Trophoblast cell (in vitro differentiated cells and primary cell): ENCODE measurements at places on chromosomes 4 and X.
A peak's percentile ranks its signal among the peaks of the same experiment; 100 is the strongest.

- peak overlapping the region; percentile 85 for H3K27ac ChIP-seq
- H3K27me3 ChIP-seq: no peaks in the 10 kb centered on the region
- H3K4me3 ChIP-seq: no peak overlapping the region
- no peak for DNase-seq
- no peaks in the 10 kb centered on the region for H3K36me3 ChIP-seq
Observed at GRCh38 chrX:124217304-124218251, 114.9 kb upstream of the TEX13D start.

DNA sequence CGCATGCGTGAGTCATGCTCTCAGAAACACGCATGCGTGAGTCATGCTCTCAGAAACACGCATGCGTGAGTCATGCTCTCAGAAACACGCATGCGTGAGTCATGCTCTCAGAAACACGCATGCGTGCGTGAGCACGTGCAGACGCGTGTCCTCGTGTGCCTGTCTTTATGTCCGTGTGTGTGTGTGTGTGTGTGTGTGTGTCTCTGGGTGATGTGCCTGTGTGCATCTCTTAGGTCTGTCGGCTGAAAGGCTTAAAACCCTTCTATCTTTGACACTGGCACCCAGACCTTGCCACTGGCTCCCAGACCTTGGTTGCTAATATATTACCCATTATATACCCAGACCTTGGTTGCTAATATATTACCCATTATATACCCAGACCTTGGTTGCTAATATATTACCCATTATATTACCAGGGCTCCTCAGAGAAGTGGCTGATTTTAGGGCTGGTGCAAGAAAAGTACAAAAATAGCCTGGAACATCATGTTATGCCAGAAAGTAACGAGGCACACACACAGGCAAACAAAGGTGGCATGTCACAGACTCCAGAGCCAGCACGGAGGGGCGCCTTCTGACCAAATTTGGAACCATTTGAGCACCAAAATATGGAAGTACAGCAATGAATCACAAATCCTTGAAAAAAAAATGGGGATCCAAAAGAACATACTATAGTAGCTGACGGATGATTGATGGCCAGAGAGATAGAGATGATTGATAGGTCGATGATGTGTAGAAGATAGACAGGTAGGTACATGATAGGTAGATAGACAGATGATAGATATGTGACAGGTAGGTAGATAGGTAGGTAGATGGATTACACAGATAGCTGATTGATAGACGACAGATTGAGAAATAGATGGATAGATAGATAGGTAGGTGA, 19.2 kb upstream of the ADRA2C start:
- no peak overlapping the region for H3K27ac ChIP-seq
- H3K36me3 ChIP-seq: no peaks in the 10 kb centered on the region
- H3K27me3 ChIP-seq: peaks cover 2% of the 10 kb centered on the region
- no peak overlapping the region for H3K4me3 ChIP-seq
- no peaks in the 10 kb centered on the region for H3K4me1 ChIP-seq

- H3K27ac ChIP-seq: no peak overlapping the region
- H3K4me1 ChIP-seq: no peaks in the 10 kb centered on the region
- H3K36me3 ChIP-seq: no peaks in the 10 kb centered on the region
- no peak for DNase-seq
Observed at GRCh38 chr4:181830404-181831035, 412.7 kb upstream of the TENM3 start.

GRCh38 chrX:42127563-42127962, 204.2 kb upstream of the CASK start:
- no peaks in the 10 kb centered on the region for H3K4me1 ChIP-seq
- no peak overlapping the region for H3K4me3 ChIP-seq
- no peak overlapping the region for H3K27ac ChIP-seq
- DNase-seq: no peak
- no peaks in the 10 kb centered on the region for H3K36me3 ChIP-seq
- no peaks in the 10 kb centered on the region for H3K27me3 ChIP-seq

DNA sequence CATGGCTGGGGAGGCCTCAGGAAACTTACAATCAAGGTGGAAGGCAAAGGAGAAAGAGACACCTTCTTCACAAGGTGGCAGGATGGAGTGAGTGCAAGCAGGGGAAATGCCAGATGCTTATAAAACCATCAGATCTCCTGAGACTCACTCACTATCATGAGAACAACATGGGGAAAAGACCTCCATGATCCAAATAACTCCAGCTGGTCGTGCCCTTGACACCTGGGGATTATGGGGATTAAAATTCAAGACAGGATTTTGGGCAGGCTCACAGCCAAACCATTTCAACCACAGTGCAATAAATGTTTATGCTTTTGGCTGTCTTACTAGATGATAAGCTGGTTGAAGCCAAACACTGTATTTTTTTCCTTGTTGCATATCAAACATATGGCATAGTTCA, 1112.4 kb downstream of the STIM2 start:
- H3K27me3 ChIP-seq: no peaks in the 10 kb centered on the region
- H3K36me3 ChIP-seq: no peaks in the 10 kb centered on the region
- no peak overlapping the region for H3K27ac ChIP-seq
- no peak for DNase-seq
- H3K4me1 ChIP-seq: no peaks in the 10 kb centered on the region
- H3K4me3 ChIP-seq: no peak overlapping the region

GRCh38 chr4:168880811-168881595, 129.1 kb downstream of the CBR4 start:
- peaks cover 12% of the 10 kb centered on the region for H3K4me1 ChIP-seq
- peak overlapping the region; percentile 74 for H3K27ac ChIP-seq

DNA sequence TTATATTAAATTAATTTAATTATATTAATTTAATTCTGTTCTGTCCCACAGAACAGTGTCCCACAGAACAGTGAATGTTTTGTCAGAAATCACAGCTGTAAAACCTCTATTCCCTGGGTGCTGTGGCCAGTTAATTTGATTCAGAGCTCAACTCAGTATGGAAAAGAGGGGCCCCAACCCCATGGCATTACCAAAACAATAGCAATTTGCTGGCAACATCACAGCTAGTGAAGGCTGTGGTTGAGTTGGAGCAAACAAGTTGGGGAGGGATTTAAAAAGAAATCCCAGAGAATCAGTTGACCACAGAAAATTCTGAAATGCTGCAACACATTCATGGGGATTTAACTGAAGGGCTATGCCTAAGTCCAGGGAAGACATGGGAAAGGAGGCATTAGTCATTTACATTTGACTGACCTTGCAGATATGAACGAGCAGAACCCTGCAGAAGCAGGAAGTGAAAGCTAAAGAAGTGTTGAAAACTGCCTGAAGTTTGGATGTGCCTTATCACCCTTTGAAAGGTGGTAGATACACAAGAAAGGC, 30.1 kb downstream of the PDHA2 start:
- no peak for DNase-seq
- no peaks in the 10 kb centered on the region for H3K36me3 ChIP-seq
- H3K4me1 ChIP-seq: no peaks in the 10 kb centered on the region
- H3K27me3 ChIP-seq: no peaks in the 10 kb centered on the region
- H3K4me3 ChIP-seq: no peak overlapping the region

- H3K4me1 ChIP-seq: no peaks in the 10 kb centered on the region
- no peaks in the 10 kb centered on the region for H3K36me3 ChIP-seq
- H3K27me3 ChIP-seq: no peaks in the 10 kb centered on the region
- DNase-seq: peak; percentile 86
- H3K27ac ChIP-seq: peak overlapping the region; percentile 78
- no peak overlapping the region for H3K4me3 ChIP-seq
Observed at GRCh38 chr4:138199568-138200235, 42.4 kb downstream of the SLC7A11 start.

DNA sequence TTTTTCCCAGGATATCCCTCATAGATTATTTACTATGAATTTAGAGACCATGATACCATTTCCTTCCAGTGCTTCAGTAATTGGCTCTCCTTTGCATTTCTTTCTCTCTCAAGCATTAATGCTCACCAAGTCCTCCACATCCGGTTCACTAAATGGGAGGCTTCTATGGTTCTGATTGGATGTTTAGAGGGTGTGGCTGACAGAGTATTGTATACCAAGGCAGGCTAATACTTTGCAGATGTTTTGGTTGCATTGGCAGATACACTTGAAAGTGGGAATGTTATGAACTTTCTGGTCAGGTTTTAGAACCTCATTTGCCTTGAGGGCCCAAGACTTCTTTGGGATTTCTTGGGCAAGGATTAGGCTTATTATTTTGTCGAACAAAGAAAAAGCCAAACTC, 24.2 kb downstream of the CBLL2 start:
- H3K27ac ChIP-seq: no peak overlapping the region
- H3K36me3 ChIP-seq: no peaks in the 10 kb centered on the region
- no peak overlapping the region for H3K4me3 ChIP-seq
- no peak for DNase-seq
- no peaks in the 10 kb centered on the region for H3K27me3 ChIP-seq

DNA sequence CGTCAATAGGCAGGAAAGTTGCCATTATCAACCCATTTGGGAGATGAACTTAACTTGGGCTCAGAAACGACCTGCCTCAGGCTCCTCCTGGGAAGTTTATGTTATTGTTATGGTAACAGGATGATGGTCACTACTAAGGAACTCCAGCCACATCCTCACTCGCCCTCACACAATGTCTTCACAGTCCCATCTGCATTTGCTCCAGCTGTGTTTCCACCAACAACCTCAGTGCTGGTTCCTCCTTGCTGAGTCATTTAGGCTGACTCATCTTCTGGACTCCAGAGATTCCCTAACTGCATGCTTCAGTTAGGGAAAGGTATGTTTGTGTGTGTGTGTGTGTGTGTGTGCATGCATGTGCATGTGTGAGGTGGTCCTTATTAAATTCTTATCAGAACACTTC, 293.4 kb upstream of the BOD1L1 start:
- H3K4me1 ChIP-seq: no peaks in the 10 kb centered on the region
- H3K27me3 ChIP-seq: no peaks in the 10 kb centered on the region
- H3K4me3 ChIP-seq: no peak overlapping the region

DNA sequence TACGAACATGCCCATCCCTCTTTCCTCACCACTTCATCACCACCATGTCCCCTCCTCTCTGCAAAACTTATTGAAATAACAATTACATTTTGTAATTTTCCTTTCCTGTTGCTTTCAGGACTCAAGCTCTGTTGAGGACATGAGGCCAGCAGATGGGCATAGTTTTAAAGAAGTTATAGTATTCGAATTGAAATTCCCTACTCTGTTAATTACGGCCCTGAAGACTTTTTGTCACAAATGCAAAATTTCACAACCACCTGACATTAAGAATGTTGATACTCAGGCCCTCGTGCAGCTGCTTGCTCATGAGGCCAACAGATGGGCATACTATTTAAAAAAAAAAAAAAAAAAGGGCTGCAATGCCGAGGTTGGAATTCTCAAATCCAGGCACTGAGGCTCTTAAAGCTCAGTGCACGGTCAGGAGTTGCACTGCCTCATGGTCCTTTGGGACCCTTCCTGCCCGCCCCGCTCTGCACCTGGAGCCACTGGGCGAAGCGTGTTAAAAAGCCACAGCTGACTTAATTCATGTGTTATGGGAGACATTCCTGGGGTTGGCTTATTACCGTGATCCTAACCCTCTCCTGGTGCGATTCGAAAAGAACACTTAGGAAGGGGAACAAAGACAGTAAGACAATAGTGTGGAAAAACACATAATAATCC, 34.2 kb upstream of the FAT1 start:
- H3K27ac ChIP-seq: no peak overlapping the region
- H3K27me3 ChIP-seq: no peaks in the 10 kb centered on the region
- no peaks in the 10 kb centered on the region for H3K4me1 ChIP-seq

- no peak overlapping the region for H3K4me3 ChIP-seq
- no peaks in the 10 kb centered on the region for H3K4me1 ChIP-seq
- H3K27me3 ChIP-seq: no peaks in the 10 kb centered on the region
- DNase-seq: no peak
- H3K36me3 ChIP-seq: no peaks in the 10 kb centered on the region
Observed at GRCh38 chrX:96929036-96929435, 45.3 kb downstream of the RPA4 start.

GRCh38 chr4:54550395-54551171, 107.2 kb upstream of the KIT start:
- H3K4me1 ChIP-seq: no peaks in the 10 kb centered on the region
- no peaks in the 10 kb centered on the region for H3K27me3 ChIP-seq
- no peak overlapping the region for H3K27ac ChIP-seq
- H3K36me3 ChIP-seq: no peaks in the 10 kb centered on the region

DNA sequence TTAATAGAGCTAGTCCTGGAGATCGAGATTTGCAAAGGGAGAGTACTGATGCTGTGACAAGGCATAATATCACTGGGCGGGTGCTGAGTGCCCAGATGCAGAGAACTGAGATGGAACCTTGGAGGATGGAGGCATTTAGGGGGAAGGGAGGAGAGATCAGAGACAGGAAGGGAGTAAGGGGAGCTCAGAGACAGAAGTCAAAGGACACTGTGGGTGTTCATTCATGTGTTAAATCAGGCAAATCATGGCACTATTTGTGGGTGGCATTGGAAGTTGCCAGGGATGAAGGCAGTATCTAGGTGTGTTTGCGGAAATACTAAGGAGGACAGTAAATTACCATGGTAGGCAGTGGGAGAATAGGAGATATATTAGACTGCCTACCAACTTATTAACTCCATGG, 135.0 kb downstream of the RBM46 start:
- no peaks in the 10 kb centered on the region for H3K4me1 ChIP-seq
- no peak overlapping the region for H3K4me3 ChIP-seq
- no peak overlapping the region for H3K27ac ChIP-seq
- DNase-seq: no peak
- H3K36me3 ChIP-seq: no peaks in the 10 kb centered on the region

DNA sequence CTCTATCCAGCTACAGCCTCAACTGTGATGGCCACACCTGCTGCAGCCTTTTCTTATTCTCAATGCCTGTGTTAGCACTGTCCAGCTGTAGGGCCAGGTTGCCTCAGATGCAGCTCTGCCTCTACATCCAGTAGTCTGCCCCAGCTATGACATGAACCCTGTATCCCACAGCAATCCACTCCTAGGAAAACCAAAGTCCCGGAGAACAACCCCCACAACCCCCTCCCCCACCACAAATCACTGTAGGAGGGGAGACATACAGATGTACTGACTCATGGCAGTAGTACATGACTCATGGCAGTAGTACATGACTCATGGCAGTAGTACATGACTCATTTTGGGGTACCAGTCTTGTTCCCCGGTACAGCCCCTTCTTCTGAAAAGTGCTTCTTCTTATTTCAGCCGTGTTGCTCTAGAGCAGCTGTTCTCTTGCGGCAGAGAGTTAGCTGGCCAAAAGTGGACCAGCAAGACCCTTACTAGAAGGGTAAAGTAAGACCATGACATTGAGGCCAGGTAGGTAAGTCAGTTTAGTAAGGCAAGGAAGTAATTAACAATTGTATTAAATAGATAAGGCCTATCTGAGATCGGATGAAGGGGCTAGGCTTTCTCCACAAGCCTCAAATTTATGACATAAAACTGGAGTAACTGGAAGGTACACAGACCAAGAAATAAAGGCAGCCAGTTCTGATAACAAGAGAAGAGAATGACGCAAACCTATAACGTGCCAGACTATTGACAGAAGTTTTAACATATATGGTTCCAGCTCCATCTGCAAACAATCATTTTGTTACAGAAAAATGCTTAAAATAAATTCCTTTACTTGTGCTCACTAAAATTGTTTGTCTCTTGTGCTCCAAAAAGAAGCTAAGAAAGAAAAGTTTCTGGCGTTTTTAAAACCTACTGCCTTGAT, 221.4 kb downstream of the TACR3 start:
- H3K27me3 ChIP-seq: no peaks in the 10 kb centered on the region
- no peak overlapping the region for H3K4me3 ChIP-seq
- H3K27ac ChIP-seq: no peak overlapping the region
- H3K36me3 ChIP-seq: no peaks in the 10 kb centered on the region
- no peak for DNase-seq

- no peak for DNase-seq
- no peaks in the 10 kb centered on the region for H3K27me3 ChIP-seq
- no peaks in the 10 kb centered on the region for H3K36me3 ChIP-seq
- H3K4me3 ChIP-seq: no peak overlapping the region
- H3K27ac ChIP-seq: no peak overlapping the region
- no peaks in the 10 kb centered on the region for H3K4me1 ChIP-seq
Observed at GRCh38 chrX:110758781-110759422, 36.7 kb downstream of the CHRDL1 start.
